ENCODE measurements at places on chromosomes 2 and 18. TPM values are rescaled to one million over a fixed set of nuclear protein-coding genes. Genes with fewer than 3 reads are reported as not detected.

DNA sequence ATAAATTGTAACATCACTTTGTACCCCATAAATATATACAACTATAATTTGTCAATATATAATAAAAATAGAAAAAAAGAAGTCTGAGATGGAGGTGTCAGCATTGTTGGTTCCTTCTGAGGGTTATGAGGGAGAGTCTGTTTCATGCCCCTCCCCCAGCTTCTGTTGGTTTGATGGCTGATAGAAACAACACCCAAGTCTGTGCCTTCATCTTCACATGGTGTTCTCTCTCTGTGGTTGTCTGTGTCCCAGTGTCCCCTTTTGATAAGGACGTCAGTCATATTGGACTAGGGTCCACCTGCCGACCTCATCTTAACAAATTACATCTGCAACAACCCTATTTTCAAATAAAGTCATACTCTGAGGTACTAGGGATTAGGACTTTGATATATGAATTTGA, 20.3 kb upstream of the EHBP1 start:
- no peaks in the 10 kb centered on the region for H3K36me3 ChIP-seq
- no peak overlapping the region for H3K27ac ChIP-seq
- no peak for DNase-seq
- H3K4me3 ChIP-seq, result no peak overlapping the region
- no peaks in the 10 kb centered on the region for H3K4me1 ChIP-seq

DNA sequence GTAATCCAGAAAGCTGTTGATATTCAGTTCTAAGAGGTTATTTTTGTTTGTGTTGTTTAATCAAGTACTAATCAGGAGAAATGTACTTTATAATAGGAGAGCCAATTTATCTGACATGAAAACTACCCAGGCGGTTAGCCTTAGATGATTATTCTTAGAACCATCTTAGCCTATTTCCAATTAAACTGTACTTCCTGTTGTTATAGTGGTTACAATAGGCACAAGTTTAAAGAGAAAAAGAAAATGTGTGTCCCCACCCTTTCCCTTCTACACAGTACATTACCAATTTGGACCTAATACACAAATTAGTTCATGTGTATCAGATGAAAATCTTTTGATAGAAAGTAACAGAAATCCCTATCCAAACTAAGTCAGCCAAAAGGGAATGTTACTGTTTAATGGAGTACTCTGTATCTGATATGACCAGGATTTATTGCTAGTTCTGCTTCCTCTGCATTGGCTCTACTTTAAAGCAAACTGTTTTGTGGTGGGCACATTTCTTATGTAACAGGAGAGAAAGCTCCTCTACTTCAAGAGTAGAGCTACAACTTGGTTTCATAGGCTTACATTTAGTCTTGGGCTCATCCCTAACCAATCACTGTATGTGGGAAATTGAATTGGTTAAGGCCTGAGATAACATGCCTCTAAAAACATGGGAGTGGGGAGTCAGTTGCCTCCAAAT, 217.9 kb downstream of the UBE2E3 start:
- peaks cover 42% of the 10 kb centered on the region for H3K4me1 ChIP-seq
- peak overlapping the region; percentile 77 for H3K27ac ChIP-seq
- no peak for DNase-seq

GRCh38 chr2:142218471-142218870, 87.7 kb upstream of the LRP1B start:
- no peaks in the 10 kb centered on the region for H3K27me3 ChIP-seq
- H3K4me1 ChIP-seq, result no peaks in the 10 kb centered on the region
- H3K4me3 ChIP-seq, result no peak overlapping the region
- DNase-seq, result no peak
- H3K36me3 ChIP-seq, result no peaks in the 10 kb centered on the region

DNA sequence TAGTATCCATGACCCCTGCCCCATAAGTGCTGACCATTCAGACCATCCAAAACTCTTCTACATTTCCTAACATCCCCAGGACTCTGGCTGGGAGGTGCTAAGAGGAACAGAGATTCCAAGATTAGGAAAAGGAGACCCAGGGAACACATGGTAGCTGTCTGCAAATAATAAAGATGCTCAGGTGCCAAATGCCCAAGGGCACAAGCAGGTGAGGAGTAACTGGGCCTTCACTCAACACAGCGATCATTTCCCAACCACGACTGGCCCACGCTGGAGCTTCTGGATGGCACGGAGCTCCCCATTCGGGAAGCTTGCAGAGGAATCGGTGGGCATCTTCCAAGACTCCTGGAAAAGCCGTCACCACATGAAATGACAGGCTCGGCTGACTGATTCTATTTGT, 255.9 kb upstream of the SMIM21 start:
- H3K4me3 ChIP-seq, result no peak overlapping the region
- peaks cover 21% of the 10 kb centered on the region for H3K27me3 ChIP-seq
- H3K27ac ChIP-seq, result no peak overlapping the region
- no peak for DNase-seq

- H3K27ac ChIP-seq, result no peak overlapping the region
- H3K36me3 ChIP-seq, result peaks cover 1% of the 10 kb centered on the region
- no peaks in the 10 kb centered on the region for H3K27me3 ChIP-seq
Measured at GRCh38 chr2:59892398-59892797, 661.1 kb downstream of the BCL11A start.

DNA sequence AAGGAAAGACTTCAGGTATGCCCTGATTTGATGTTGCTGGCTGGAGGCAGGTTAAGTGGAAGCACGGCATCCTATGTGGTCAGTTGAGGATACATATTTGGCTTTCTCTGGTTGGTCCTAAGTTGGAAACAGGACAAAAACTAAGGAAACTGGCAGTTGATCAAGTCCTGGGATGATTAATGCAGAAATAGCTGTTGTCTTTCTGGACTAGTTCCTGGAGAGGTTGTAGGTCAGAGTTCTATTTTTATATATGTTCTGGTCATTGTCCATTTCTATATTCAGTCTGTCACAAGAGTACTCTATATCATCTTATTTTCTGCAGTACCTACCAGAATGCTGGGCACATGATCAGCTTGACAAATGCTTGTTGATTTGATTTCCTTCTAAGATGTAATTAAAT, 4.0 kb upstream of the SLC35F5 start:
- no peaks in the 10 kb centered on the region for H3K27me3 ChIP-seq
- no peaks in the 10 kb centered on the region for H3K36me3 ChIP-seq
- no peak overlapping the region for H3K27ac ChIP-seq

DNA sequence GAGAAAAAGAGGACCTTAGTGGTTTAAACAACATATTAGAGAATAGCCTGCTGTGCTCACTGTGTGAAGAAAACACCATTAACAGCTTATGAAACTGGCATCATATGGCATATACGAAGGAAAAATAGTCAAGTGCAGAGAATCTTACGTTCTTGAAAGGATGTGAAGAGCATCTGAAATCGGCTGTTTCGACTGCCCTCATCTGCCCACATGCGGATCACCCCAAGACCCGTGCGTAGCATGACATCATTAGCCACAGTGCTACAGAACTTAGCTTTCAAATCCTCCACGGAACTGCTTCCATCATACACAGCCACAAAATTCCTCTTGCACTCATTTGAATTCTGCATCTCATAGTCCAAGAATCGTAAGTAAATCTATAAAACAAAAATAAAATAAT, 84.3 kb downstream of the NETO1 start:
- H3K36me3 ChIP-seq, result no peaks in the 10 kb centered on the region
- DNase-seq, result no peak
- no peak overlapping the region for H3K27ac ChIP-seq
- no peak overlapping the region for H3K4me3 ChIP-seq
- H3K27me3 ChIP-seq, result no peaks in the 10 kb centered on the region
- no peaks in the 10 kb centered on the region for H3K4me1 ChIP-seq

DNA sequence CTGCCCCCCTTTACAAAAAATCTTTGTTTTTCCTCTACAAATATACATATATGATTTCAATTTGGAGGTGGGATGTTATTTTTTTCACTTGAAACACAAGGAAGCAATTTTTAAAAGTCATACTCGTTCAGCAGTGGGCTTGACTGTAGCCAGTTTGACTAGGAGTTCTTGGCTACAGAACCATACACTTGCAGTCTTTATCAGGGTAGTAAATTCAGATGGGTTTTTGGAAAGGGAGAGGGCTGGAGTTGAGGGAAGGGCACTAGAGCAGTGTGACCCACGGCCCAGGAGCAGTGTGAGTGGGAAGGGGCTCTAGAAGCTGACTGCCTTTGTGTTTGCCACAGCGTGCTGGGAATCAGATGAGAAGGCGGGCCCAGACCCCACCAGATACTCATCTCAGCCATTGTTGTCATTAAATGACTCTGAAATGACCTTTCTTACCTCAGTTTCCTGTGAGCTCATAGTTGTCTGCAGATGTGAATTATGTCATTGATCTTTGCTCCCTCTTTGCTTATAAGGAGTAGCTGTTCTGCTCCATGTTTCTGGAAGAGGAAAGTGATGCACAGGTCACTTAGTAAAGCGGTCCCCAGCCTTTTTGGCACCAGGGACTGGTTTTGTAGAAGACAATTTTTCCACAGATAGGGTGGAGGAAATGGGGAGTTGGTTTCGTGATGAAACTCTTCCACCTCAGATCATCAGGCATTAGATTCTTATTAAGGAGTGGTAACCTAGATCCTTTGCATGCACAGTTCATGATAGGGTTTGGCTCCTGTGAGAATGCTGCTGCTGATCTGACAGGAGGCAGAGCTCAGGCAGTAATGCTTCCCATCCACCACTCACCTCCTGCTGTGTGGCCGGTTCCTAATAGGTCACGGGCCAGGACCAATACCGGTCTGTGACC, 116.8 kb downstream of the SPTBN1 start:
- peak; percentile 50 for DNase-seq
- peak overlapping the region; percentile 55 for H3K4me3 ChIP-seq
- peaks cover 35% of the 10 kb centered on the region for H3K36me3 ChIP-seq
- H3K4me1 ChIP-seq, result peaks cover 94% of the 10 kb centered on the region

DNA sequence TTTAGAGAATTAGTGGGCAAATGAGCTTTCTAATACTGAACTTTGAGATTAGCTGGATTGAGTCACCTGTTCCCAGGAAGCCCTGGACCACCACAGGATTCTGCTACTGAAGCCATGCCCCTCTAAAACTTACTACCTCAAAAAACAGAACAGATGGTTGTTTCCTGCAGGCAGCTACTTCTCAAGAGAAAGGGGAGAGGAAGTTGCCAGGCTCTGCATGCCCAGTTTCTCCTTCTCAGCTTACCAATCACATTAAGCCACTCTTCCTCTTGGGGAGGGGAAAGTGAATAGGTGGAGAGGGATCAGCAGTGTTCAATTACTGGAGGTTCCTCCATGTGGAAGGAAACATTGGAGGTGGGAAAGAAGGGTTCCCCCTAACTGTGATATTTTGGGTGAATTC, 24.9 kb upstream of the C1GALT1C1L start:
- no peak for DNase-seq
- no peak overlapping the region for H3K4me3 ChIP-seq
- H3K36me3 ChIP-seq, result no peaks in the 10 kb centered on the region
- H3K4me1 ChIP-seq, result no peaks in the 10 kb centered on the region
- H3K27me3 ChIP-seq, result peaks cover 4% of the 10 kb centered on the region

GRCh38 chr2:121555008-121555407, 24.3 kb downstream of the RNU4ATAC start:
- H3K27ac ChIP-seq, result no peak overlapping the region
- H3K4me1 ChIP-seq, result peaks cover 39% of the 10 kb centered on the region
- H3K4me3 ChIP-seq, result no peak overlapping the region
- no peaks in the 10 kb centered on the region for H3K27me3 ChIP-seq

DNA sequence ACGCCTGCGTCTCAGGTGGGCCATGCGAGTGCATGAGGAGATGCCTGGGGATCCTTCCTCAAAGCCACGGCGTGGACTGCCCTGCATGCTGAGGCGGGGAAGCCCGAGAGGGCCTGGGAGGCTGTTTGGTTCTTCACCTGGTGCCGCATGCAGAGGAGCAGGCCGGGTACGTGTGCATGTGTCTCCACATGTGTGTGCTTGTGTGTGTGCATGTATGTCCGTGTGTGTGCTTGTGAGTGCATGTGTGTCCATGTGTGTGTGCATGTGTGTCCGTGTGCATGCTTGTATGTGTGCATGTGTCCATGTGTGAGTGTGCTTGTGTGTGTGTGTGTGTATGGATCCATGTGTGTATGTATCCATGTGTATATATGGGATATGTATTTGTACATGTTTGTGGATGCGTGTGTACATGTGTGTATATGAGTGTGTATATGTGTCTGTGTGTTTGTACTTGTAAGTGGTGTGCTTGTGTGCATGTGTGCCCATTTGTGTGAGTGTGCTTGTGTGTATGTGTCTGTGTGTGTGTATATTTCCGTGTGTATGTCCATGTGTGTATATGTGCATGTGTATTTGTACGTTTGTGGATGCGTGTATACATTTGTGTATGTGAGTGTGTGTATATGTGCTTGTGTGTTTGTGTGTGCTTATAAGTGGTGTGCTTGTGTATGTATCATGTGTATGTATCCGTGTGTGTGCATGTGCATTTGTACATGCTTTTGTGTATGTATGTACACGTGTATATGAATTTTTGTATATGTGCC, 79.0 kb downstream of the PTGR3 start:
- no peak overlapping the region for H3K4me3 ChIP-seq
- H3K27me3 ChIP-seq, result peaks cover 8% of the 10 kb centered on the region
- no peak for DNase-seq
- H3K27ac ChIP-seq, result no peak overlapping the region

DNA sequence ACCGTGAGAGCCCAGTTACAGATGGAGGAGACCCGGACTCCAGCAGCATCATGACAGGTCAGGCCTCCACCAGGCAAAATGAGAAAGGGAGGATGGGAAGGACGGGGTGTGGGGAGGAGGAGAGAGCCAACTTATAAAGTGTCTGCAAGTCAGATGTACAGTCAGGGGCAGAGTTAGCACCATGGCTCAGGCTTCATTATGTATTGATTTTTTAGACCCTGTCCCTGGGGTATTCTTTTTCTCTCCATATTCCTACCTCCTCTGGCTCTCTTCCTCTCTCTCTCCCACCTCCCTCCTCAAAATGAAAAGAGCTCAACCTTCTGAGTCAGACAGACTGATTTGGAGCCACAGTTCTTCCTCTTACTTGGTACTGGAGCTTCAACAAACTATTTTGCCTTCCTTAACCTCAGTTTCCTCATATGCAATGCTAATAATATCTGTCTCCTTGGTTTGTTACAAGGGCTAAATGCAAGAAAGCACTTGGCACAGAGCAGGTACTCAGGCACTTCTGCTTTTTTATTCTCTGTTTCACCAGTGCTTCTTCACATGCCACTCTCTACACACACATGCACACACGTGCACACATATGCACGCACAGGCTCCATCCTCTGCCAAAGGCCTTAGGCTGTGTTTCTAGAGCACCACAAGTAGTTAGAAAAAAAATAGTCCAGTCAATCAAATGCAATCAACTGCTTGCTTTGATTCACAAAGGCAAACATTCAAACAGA, 92.3 kb upstream of the PKDCC start:
- no peak overlapping the region for H3K4me3 ChIP-seq
- H3K27ac ChIP-seq, result no peak overlapping the region
- no peak for DNase-seq
- no peaks in the 10 kb centered on the region for H3K36me3 ChIP-seq

- no peaks in the 10 kb centered on the region for H3K36me3 ChIP-seq
- no peaks in the 10 kb centered on the region for H3K27me3 ChIP-seq
- H3K4me3 ChIP-seq, result no peak overlapping the region
- no peak for DNase-seq
Measured at GRCh38 chr2:231725476-231725875, 17.2 kb downstream of the PTMA start.

GRCh38 chr2:169694894-169695260, 608 bp downstream of the PHOSPHO2 start:
- H3K36me3 ChIP-seq, result peaks cover 17% of the 10 kb centered on the region
- H3K27me3 ChIP-seq, result peaks cover 3% of the 10 kb centered on the region
- peak overlapping the region; percentile 92 for H3K27ac ChIP-seq
- peaks cover 11% of the 10 kb centered on the region for H3K4me1 ChIP-seq
- no peak for DNase-seq

Gene ABCG8
- total RNA-seq, result not detected

Gene ATP6V1B1
- total RNA-seq, result not detected

Gene IL37
- not detected for total RNA-seq

Gene CTNNA2
- not detected for total RNA-seq

All from activated naive CD8-positive, alpha-beta T cell treated with anti-CD3 and anti-CD28 coated beads for 36 hours (primary cell).